ENCODE measurements at places on chromosomes 7 and 10.

DNA sequence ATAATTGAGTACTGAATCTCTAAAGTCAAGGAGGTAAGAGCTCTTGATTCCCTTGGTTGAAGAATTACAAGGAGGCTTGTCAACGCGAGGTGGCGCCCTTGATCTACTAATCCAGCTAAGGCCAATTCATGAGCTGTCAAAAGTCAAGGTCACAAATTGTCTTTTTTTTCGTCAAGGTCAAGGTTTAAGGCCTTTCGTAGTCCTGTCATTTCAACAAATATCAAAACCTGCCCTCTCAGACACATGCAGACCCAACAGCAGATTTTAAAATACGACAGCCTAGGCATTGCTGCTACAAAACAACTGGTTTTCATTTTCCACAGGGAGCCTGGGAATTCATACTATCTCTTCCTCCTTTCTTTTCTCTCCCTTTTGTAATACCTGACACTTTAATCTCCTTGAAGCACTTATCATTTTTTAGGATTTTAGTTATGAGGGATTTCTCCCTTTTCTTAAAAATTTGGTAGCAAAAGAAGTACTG is 3.6 kb downstream of the HOXA13 start:
- DNase-seq: peak; percentile 49

DNA sequence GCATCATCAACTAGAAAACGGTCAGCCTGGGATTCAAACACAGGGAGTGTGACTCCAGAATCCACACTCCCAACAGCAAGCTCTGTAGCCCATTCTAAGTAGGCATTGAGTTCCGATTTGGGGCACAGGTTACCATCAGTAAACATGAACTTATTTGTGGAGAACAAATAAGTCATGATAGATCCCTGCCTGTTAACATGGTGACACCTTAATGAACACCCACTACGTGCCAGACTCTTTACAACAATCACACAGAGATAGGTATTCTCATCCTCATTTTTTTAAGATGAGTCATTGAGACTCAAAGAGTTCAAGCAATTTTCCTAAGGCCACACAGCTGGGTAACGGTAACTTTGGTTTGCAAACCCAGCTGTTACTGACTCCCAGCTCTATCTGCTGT is 91.5 kb downstream of the LYZL2 start:
- no peak for DNase-seq

GRCh38 chr7:44287488-44288380 is 37.7 kb downstream of the CAMK2B start:
- DNase-seq: no peak

DNA sequence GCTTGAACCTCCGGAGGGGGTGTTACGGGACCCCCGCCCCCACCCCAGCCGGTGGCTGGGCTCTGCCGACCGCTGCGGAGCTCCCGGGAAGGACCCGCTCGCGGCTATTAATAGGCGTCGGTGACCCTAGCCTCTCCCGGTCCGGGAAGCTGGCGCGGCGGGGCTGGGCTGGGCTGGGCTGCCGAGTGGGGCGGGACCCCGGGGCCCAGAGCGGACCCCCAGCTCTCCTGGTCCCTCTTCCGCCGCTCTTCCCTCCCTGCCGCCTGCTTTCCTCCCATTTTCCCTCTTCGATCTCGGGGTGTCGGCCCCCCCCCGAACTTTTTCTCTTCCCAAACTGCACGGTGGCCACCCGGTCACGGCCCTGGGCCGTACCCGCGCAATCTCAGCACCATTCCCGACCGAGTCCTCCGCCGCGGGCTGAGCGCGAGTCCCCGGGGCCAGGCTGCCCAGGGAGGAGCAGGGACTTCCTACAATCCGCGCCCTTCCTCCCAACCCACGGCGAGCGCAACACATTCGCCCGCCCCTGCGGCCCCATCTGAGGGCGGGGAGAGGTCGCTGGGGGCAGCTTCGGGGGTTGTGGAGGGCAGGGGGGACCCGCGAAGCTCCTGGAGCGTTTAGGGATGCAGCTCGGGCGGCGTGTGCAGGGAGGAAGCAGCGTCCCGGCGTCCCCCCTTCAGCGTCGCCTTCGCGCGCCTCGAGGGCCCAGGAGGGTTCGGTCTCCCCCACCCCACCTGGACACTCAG is 3.1 kb upstream of the ELFN1 start:
- no peak for DNase-seq

- DNase-seq: no peak
Observed at GRCh38 chr10:67098461-67098860, 172.6 kb downstream of the LRRTM3 start.

GRCh38 chr7:36100634-36101033 is 52.4 kb upstream of the EEPD1 start:
- DNase-seq: no peak

DNA sequence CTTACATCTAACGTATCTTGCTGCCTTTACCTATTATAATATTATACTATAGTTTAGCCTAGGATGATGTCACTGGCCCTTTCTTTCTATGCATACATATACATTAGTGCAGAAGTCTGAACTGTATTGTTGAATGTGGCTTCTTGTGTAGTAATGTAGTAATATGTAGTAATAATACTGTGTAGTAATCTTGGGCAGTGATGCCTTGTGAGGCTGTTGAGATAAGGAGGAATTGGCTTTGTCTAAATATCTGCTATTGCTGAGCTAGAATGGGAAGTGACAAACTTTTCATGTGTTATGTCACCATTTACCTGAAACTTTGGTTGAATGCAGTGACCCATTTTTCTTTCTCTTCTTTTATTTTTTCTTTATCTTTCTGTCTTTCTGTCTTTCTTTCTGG is 11.0 kb downstream of the GLCCI1 start:
- DNase-seq: no peak

DNA sequence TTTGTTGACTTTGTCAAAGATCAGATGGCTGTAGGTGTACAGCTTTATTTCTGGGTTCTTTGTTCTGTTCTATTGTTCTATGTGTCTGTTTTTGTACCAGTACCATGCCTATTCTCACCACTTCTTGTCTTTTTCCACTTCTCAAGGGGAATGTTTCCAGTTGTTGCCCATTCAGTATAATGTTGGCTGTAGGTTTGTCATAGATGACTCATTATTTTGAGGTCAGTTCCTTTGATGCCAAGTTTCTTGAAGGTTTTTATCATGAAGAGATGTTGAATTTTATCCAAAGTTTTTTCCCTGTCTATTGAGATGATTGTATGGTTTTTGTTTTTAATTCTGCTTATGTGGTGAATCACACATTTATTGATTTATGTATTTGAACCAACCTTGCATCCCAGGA is 216.7 kb upstream of the RNF32 start:
- no peak for DNase-seq

- DNase-seq: no peak
Observed at GRCh38 chr10:132457328-132458070, 60.5 kb downstream of the PWWP2B start.

DNA sequence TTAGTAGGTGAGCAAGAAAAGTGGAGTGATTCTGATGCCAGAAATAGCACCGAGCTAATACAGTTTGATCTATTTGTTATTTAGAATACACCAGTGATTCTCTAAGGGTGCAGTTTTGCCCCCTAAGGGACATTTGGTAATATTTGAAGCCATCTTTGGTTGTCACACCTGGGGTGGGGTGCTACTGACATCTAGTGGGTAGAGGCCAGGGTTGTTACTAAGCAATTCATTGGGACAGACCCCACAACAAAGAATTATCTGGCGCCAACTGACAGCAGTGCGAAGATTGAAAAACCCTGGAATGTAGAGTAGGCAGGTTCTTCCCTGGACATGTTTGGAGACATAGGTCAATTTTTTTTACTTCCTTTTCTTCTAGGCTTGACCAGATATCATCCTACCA is 14.6 kb downstream of the PALS2 start:
- DNase-seq: peak; percentile 12

DNA sequence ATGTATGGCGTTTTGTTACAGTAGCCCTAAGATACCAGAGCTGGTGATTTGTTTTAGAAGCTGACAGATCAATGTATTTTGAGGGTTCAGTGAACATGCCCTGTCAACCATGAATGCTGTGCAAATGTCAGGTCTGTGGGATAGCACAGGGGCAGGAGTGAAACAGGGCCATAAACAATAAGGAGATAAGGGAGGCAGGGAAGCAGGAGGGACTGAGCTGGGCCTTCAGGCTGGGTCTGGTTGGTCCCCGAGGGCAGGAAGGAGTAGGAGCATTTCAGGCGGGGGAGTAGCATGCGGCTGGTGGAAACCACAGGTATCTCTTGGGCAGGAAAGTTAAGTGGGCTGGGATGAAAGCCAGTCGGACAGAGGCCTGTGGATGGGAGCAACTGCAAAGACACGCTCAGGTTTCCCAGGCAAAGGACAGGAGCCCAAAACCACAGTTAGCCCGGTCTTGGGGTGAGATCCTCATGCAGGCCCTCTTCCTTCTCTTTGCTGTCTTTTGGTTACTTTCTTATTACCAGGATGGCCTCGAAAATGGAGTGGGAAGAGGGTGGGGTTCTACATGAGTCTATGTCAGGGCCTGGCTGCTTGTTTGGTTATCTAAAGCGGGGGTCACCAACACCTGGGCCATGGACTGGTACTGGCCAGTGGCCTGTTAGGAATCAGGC is 69.5 kb upstream of the SEPHS1 start:
- no peak for DNase-seq

DNA sequence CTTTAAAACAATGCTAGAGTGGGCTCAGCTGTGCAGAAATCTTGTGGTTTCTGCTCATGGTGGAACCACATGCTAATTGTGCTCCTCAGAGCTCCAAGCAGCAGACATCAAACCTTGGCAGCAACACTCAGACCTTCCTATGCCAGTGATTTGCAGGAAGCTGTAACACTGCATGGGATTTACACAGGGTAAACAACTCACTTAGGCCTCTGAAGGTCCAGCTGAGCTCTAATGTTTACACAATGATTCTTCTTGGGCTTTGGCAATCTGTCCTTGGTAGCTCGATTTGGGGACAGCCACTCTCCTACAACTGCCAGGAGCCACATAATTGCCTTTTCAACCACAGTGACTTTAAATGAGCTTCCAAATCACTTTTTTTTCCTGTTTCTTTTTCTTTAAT is 97.7 kb upstream of the PDLIM1 start:
- no peak for DNase-seq

GRCh38 chr7:124689523-124689922 is 76.1 kb downstream of the GPR37 start:
- DNase-seq: no peak

- DNase-seq: no peak
Observed at GRCh38 chr10:127021801-127022200, 116.6 kb downstream of the DOCK1 start.

- DNase-seq: no peak
Observed at GRCh38 chr10:88730864-88731263, 24.8 kb downstream of the LIPK start.

DNA sequence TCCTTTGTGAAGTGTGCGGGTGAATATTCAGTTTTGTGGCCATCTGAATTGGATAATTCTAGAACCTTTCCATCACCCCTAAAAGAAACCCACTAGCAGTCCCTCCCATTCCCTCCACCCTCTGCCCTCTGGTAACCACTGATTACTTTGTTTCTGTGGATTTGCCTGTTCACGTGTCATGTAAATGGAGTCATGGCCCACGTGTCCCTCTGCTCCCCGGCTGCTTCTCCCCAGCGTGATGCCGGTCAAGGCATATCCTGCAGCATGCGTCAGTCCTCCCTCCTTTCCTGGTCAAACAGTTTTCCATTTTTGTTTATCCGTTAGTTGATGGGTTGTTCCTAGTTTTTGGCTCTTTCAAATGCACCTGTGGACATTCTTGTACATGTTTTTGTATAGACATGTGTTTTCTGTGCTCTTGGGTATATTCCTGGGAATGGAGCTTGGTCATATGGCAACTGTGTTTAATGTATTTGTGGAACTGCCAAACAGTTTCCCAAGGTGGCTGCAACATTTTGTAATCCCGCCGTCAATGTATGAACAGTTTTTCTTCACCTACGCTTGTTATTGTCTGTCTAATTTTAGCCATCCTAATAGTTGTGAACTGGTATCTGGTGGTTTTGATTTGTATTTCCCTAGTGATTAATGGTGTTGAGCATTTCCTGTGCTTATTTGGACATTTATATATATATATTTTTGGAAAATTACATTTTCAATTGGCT is 22.4 kb downstream of the PPP2R2D start:
- DNase-seq: no peak

GRCh38 chr10:20648263-20648874 is 248.7 kb downstream of the NEBL start:
- DNase-seq: no peak

DNA sequence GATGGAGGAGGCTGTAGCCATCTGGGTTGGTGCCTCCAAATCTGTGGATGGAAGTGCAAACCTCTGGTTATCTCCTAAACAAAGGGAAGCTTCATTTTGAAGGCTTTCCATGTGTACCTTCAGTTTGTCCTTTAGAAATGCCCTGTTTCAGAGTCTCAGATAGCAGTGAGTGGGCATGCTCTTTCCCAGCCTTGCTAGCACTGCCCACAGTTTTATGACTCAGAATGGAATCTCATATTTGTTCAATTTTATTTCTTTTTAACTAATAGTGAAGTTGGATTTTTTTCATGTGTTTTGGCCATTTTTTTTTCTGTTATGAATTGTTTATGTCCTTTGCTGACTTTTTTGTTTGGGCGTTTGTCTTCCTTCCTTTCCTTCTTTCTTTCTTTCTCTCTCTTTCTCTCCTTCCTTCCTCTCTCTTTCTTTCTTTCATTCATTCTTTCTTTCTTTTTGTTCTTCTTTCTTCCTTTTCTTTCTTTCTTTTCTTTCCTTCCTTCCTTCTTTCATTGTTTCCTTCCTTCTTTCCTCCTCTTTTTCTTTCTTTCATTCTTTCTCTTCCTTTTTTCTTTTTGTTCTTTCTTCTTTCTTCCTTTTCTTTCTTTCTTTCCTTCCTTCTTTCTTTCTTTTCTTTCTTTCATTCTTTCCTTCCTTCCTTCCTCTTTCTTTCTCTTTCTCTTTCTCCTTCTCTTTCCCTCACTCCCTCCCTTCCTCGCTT is 25.6 kb downstream of the PRF1 start:
- DNase-seq: no peak

- DNase-seq: no peak
Observed at GRCh38 chr10:132507409-132507955, 30.1 kb upstream of the INPP5A start.

DNA sequence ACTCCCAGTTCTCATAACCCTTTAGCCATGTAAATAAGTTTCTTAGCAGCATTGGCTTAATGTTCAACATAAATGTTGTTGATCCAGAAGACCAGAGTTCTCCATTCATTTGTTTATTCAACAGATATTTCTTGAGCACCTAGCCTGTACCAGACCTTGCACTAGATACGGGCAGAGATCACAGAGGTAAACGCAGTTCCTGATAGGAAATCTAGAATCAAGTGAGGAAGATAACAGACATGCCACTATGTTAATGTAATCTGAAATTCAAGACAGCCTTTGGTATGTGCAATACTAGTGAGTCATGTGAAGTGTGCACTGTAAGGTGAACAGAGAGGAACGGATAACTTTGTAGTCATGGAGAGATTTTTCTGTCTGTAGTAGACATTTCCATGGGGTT is 3.0 kb downstream of the BUB3 start:
- no peak for DNase-seq

- no peak for DNase-seq
Observed at GRCh38 chr10:6220418-6221191, 17.9 kb downstream of the PFKFB3 start.

- no peak for DNase-seq
Observed at GRCh38 chr7:26182706-26183105, 17.8 kb downstream of the HNRNPA2B1 start.

DNA sequence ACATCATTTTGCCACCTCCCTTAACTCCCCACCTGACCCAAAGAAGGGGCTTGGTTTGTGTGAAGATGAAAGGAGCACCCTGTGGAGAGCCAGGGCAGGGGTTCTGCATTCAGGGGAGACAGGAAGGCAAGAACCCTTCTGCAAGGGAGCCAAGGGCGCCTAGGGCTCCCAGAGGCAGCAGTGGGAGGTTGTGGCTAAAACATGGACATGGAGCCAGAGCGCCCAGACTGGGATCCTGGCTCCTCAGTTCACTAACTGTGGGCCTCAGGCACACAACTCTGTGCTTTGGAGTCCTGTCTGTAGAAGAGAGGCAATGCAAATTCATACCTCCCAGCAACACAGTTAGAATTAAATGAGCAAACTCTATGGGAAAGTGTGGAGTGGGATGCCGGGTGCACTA is 123.1 kb upstream of the MACROH2A2 start:
- no peak for DNase-seq

Data from T-helper 22 cell (primary cell).